Stimulated activated CD4-positive, alpha-beta T cell treated with anti-CD3 and anti-CD28 coated beads, Interleukin-15, amount 100 ng/mL, for 1 hour (primary cell): ENCODE measurements at places on chromosomes 5 and 9.

- DNase-seq: no peak
Measured at GRCh38 chr5:74866596-74867162, 492 bp upstream of the FAM169A start.

- DNase-seq: no peak
Measured at GRCh38 chr5:3943859-3944258, 348.2 kb downstream of the IRX1 start.

DNA sequence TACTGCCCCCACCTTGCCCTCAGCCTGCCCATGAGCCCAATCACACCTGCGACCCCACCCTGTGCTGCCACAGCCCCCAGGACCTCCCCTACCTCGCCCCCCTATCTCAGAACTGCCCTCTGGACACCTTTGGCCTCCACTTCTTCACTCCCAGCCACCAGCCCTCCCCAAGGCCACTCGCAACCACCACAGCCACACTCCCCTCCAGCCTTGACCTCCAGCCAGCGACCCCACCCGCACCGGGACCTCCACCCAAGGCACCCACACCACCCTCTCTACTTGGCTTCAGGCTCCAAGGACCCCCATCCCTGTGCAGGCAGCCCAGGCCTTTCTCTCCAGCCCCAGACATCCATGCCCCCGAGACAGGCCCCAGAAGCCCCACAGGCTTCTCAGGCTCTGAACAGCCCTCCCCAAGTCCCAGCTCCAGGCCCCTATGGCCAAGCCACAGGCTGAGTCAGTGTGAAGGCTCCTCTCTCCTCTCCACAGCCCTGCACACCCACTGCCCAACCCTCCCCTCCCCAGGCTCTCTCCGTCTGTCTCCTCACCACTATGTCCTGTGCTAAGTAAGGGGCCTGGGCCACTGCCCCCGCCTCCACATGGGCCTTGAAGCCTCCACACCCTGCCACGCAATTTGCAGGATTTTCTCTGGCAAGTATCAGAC, 2.0 kb downstream of the AK1 start:
- no peak for DNase-seq

- no peak for DNase-seq
Measured at GRCh38 chr5:112906637-112907036, 15.4 kb downstream of the REEP5 start.

DNA sequence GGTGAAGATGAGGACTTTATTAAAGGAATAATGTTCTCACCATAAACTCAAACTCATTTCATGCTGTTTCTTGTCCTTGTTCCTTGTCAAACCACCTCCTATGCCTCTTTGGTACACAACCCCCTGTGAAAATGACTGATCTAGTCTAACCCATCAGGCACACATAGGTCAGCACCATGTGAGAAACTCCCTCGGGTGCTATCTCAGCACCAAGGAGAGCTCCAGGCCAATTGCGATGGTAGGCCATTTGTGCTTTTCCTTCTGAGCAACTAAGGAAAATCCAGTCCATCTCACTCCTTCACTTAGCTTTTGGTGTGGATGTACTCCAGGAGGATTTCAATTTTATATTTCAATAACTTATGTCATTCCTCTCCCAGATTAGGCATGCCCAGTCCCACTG, 199.8 kb downstream of the ZNF608 start:
- no peak for DNase-seq

DNA sequence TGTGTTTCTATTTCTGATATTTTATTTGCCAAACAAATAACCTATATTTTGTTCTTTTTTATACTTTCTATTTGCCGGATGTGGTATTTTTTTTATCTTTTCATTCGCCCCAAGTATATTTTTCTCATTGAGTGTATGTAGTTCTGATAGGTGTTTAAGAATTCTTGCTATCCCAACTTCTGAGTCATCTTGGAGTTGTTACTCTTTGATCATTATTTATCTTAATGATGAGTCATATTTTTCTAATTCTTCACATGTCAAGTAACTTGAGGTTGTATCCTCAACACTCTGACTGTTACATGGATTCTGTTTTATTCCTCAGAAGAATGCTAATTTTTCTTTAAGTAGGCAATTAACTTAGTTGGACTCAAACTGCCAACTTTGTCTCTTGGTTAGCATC, 498.1 kb downstream of the TLE1 start:
- DNase-seq: no peak

DNA sequence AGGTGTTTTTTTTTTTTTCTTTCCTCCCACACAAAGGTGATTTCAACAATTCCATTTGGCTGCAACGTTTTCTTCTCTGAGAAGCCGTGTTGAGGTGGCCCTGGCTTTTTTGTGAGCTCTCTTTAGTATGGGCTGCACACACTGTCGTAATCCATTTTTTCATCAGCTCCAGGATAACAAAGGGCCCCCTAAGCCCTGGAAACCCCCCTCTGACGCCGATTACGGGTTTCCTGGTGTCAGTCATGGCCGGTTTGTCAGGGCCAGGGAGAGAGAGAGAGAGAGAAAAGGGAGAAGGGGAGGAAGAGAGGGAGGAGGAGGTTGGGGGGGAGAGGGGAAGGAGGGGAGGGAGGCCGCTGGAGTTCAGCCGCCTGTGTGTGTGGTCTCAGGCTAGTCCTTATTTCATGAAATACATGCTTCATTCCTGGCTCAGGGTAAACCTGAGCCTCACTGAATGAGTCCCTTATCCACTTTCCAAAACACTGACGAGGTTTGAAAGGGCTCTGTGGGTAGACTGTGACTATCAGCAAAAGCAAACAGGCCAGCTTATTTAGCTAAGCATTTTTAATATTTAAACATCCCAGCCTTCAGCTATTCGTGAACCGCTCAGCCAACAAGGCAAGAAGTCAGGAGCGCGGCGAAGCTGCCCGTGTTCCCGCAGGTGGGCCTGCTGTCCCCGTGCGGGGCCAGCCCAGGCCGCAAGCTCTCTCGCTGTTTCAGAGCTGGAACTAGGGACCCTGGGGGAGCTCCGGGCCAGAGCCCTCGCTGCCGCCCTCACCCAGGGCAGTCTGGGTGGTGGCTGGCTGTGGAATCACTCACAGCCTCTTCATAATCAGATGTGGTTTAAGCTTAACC, 172.8 kb downstream of the ERCC6L2 start:
- no peak for DNase-seq

DNA sequence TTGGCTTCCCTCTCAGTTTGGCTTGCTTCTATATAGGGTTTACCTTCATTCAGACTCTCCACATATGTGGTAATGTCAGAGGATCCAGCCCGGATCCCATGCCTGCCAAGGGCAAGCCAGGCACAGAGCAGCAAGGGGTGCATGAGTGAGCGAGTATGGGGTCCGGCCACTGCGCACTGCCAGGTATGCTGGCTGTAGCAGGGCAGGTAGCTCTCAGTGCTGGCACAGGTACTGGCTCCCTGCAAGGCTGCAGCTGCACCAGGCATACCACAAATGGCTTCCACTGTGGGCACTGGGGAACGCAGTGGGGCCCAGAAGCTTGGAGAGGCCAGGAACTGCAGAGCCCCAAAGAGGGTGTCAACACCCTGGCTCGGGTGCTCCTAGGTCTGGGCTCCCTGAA, 86.2 kb downstream of the GIN1 start:
- no peak for DNase-seq
